ENCODE measurements at places on chromosomes 1 and 21. TPM values are rescaled to one million over a fixed set of nuclear protein-coding genes. Genes with fewer than 3 reads are reported as not detected.

The KCNJ9 gene
- not detected for total RNA-seq

The AADACL3 gene
- not detected for total RNA-seq

The SPRR1A gene
- total RNA-seq = not detected

The CFHR3 gene
- not detected for total RNA-seq

The LRP8 gene
- total RNA-seq = 3.3 TPM

The SMG5 gene
- 68.3 TPM for total RNA-seq

The CRYAA gene
- total RNA-seq = not detected

The PPIAL4G gene
- not detected for total RNA-seq

The AMY1C gene
- not detected for total RNA-seq

The ESPN gene
- total RNA-seq = under 0.01 TPM

The CALML6 gene
- total RNA-seq = 0.15 TPM

The MATN1 gene
- total RNA-seq = 0.33 TPM

The ATAD3C gene
- not detected for total RNA-seq

The RNU1-3 gene
- total RNA-seq = under 0.01 TPM

The TMEM125 gene
- not detected for total RNA-seq

The OR6N1 gene
- total RNA-seq = not detected

Measured in smooth muscle cell of trachea (primary cell).